Effector memory CD8-positive, alpha-beta T cell (primary cell): ENCODE measurements at places on chromosomes 7 and 10.
A peak's percentile ranks its signal among the peaks of the same experiment; 100 is the strongest.

DNA sequence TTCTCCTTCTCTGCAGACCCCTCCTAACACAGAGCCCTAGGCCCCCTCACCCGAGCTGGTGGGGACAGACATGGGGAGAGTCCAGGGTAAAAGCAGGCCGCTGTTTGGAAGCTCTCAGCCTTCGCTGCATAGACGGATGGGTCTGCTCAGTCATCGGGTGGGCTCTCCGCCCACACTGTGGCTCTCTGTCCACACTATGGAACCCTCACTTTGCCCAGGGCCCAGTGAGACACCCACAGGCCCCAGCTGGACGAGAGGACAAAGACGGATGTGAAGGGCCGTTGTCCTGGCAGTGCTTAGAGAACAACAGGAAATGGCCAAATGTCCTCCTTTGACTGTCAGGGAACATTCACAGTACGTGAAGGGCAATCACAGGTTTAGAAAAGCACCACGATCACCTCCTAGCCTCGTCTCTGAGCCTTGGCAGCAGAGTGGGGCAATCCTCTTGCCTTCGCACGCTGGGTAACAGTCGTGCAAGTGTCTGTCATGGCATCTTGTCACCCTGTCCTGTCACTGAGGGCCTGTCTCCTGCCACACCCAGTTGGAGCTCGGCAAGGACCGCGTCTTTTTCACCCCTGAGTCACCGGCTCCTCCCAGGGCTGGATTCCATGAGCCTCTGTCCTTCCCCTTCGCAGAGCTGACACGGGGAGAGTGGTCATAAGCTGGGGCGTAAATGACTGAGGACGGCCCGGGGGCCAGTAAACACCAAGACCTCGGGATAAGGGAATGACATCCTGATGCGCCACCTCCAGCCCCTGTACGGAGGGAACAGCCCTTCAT is 80.6 kb downstream of the PRKAG2 start:
- DNase-seq = no peak

GRCh38 chr7:8232999-8233847 is 28.7 kb downstream of the ICA1 start:
- no peak for DNase-seq

- DNase-seq = no peak
These were observed 16.3 kb downstream of the ZNF804B start for GRCh38 chr7:88775838-88776237.

DNA sequence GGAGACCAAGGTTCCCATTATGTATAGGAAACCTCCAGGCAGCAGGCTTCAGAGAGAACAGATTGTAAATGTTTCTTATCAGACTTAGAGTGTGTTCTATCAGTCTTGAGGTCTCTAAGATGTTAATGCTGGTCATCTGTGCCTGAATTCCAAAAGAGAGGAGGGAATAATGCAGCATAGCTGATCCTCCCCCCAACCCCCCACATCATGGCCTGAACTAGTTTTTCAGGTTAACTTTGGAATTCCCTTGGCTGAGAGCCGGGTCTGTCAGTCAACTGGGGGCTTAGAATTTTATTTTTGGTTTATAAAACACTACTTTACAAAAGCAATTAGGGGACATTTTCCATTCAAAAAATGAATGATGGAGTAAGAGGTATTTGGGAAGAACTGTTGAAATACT is 184.3 kb downstream of the NEBL start:
- DNase-seq = no peak

DNA sequence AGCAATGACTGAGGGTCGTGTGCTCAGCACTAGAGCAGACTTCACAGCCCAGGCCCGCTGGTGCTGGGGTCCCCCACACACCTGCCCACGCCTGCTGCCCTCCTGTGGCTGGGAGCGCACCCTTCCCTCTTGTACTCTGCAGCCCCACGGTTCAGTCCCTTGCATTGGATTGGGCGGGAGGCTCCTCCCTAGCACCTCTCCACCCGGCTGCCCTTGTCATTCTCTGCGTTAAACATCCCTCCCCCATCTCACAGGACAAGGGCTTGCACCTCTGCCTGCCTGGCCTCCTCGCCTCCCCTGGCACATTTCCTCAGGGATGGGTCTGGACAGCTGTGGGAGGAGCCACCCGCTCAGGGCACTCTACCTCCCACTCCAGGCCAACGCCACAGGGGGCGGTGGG is 68.6 kb downstream of the ALOX5 start:
- DNase-seq = no peak

DNA sequence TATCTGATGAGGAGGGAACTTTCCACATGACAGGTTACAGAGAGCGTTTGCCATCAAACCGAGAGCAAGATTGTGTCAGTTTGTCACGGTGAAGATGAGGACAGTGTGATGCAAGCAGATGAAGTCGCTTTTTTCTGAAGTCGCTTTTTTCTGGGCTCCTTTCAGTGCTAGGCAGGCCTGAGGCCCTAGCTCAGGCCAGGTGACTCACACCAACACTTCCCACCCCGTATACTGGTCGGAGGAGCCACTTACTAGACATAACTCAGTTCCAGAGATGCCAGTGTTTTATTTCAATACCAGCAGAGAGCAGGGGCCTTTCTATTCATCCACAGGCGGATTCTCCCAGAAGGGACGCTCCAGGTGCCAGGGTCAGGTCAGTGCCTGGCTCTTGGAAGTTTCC is 58.9 kb downstream of the SFMBT2 start:
- DNase-seq = no peak

DNA sequence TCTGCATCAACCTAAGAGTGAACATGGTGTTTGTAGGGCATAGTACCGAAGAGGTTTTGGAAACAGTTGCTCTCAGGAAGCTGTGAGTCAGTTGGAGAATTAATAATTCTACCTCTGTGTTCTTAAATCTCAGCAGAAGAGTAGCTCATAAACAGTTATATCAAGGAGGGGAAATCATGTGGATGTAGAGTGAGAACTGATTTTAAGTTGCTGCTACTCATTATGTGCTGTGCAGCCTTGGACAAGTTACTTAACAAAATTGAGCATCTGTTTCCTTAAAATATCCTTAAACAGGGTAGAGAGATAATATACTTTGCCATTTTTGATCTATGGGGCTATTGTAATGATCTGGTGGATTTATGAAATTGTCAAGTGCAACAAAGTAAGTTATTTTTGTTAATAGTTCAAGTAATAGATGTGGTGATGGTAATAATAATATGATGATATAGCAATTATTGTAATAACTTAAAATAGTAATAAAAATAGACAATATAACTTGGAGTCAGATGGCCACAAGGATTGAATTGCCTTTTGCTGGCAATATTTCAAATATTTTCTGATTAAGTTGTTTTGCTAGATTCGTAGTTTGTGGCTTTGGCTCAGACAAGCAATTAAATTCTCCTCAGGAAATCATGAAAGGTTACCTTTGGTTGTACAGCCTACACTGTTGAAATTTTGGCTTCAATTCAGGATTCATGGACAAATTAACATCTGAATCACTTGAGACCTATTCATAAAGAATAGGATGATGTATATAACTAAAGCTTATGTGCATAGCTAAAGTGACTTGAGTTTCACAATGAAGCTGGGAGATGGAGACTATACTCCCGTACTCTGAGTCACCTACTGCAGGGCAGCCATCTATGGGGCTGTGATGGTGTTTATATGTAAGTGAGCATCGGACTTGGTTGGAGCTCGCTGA is 228.5 kb downstream of the CDK14 start:
- no peak for DNase-seq

DNA sequence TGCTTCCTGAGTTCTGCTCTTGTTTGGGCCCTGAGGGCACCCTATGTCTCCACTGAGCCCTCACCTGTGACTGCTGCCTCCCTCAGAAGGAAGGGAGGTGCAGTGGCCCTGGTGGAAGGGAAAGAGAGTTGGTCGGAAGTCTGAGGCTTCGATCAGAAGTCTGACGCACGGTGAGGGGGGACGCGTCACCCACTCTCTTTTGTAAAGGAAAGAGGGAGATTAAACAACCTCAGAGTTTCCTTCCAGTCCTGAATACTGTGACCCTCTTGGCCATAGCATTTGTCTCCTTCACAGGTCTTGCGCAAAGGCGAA is 31.4 kb upstream of the TRIM8 start:
- DNase-seq = peak; percentile 18
